Smooth muscle cell of trachea (primary cell): ENCODE measurements at places on chromosomes 4 and X. TPM values are rescaled to one million over a fixed set of nuclear protein-coding genes. Genes with fewer than 3 reads are reported as not detected.

FOXP3 gene
- total RNA-seq: not detected in 2 replicates

CXCL5 gene
- total RNA-seq: 0.73 and 0.83 TPM in 2 replicates

FGF2 gene
- total RNA-seq: 30.8 and 53.3 TPM in 2 replicates

SCML1 gene
- total RNA-seq: 7.4 and 10.3 TPM in 2 replicates

POF1B gene
- total RNA-seq: not detected in 2 replicates

PLP1 gene
- total RNA-seq: 0.44 and 1.5 TPM in 2 replicates

PIR gene
- 11.9 and 12.4 TPM in 2 replicates for total RNA-seq

C4orf50 gene
- under 0.01 TPM in 1 of 2 replicates, not detected in the other for total RNA-seq

EXOC1L gene
- not detected in 2 replicates for total RNA-seq

MUC7 gene
- not detected in 2 replicates for total RNA-seq

SLC16A2 gene
- total RNA-seq: 12.4 and 25.1 TPM in 2 replicates

SPANXN4 gene
- not detected in 2 replicates for total RNA-seq

STARD8 gene
- 6.3 and 7.3 TPM in 2 replicates for total RNA-seq

COQ2 gene
- 8.9 and 25.3 TPM in 2 replicates for total RNA-seq

RASL11B gene
- total RNA-seq: under 0.01 and 0.66 TPM in 2 replicates

FAM9C gene
- under 0.01 TPM in 1 of 2 replicates, not detected in the other for total RNA-seq

FGFRL1 gene
- total RNA-seq: 12.5 and 34.4 TPM in 2 replicates

STAP1 gene
- not detected in 2 replicates for total RNA-seq

PRAF2 gene
- total RNA-seq: 14.6 and 15.3 TPM in 2 replicates

BTC gene
- total RNA-seq: 0.44 and 1.2 TPM in 2 replicates
